ENCODE measurements at places on chromosomes 2 and 18. TPM values are rescaled to one million over a fixed set of nuclear protein-coding genes. Genes with fewer than 3 reads are reported as not detected.

DNA sequence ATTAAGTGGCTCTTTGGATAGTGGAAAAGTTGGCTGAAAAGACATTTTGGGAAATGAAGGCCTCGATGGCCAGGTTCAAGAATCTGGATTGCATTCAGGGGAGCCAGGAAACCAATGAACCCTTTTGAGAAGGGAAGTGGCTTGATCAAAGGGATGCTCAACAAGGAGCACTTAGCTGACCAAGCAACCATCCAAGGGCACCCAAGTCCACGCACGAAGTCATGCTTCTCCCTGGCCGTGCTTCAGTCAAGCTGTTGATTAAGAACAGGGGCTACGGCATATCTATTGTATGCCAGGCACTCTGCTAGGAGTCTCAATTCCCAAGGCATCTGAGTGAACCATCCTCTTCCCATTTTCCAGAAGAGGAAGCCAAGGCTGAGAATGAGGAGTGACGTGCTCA lies 185.8 kb upstream of the GLI2 start:
- no peak for DNase-seq

GRCh38 chr2:207334624-207335371 lies 169.1 kb upstream of the KLF7 start:
- no peak for DNase-seq

DNA sequence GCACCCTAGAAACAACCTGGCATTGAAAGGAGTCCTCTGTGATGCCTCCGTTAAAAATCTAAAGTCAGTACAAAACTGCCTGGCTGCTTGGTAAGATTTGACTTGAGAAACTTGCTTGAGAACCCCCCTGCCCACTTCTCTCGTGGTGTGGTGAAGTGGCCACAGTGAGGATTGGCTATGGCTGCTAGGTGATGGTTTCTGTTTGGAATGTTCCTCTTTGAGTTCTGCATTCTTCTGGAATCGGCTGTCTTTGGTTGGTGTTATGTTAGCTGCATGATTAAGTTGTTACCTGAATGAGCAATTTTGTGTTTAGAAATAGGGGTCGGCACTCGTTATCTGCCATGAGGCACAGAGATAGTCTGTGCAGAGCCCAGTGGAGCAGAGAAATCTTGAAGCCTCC lies 21.7 kb upstream of the SAG start:
- DNase-seq: no peak

DNA sequence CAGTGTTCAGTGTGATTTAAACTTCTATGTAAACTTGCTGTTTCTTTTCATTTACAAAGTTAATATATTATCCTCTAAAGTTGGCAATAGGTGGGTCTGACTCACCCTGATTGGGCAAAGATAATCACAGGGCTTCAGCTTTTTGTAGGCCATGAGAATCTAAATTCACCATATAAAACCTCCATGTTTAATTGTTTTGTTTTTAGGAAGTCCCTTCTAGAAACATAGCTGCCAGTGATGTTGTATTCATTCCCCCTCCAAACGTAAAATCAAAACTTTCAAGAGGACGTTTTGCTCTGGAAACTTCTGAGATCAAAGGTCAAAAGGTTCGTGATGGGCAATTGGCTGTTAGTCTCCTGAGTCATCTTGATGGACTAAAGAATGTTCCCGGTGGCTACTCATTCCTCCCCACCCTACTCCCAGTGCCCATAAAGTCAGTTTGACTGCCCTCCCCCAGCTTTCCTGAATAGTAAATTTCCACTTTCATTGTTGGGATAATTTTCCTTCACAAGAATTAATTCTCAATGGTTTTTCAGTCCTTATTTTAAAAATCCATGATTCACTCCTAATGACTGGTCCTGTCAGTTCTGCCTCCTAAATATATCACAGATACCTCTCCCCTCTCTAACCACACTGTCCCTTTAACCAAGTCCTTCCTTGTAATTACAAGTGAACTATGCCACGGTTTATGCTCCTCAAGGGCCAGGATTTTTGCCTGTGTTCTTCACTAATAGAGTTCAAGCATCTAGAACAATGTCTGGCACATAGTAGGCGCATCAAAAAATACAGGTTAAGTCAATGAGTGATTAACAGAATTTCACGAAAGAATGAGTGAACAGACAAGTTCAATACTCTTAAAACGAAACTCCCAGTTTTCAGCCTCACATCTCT lies 164.4 kb upstream of the VRK2 start:
- DNase-seq: no peak

DNA sequence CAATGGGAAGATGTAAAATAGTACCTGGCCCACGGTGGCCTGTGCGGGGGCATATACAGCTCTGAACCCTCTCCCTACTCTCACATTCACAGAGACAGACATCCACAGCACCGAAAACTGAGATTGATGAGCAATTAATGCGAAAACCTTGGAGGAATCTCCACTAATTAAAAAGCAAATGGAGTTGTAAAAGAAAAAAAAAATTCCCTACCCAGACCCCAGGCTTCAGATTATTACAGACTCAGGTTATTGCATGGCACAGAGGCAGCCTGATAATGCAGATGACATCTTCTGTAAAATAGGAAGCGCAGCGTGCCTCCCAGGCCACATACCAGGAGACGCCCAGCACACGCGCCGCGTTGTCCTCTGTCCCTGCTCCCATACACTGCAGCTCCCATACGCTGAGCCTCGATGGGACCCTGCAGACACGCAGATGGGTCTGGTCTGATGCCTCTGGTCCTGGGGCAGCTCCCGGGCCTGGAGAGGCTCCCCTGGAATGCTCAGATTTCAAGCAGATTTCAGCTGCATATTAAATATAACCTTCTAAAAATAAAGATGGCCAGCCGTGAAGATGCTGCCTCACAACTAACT lies 496.1 kb upstream of the MYT1L start:
- DNase-seq: no peak

The ALK gene
- under 0.01 TPM for total RNA-seq
